Dorsolateral prefrontal cortex (tissue), 122 donors: ENCODE measurements at places on chromosomes 13 and 19. TPM values are rescaled to one million over a fixed set of nuclear protein-coding genes. Genes with fewer than 3 reads are reported as not detected.

- no peak for DNase-seq
Measured at GRCh38 chr13:50476577-50477285, 366.8 kb downstream of the DLEU7 start.

DNA sequence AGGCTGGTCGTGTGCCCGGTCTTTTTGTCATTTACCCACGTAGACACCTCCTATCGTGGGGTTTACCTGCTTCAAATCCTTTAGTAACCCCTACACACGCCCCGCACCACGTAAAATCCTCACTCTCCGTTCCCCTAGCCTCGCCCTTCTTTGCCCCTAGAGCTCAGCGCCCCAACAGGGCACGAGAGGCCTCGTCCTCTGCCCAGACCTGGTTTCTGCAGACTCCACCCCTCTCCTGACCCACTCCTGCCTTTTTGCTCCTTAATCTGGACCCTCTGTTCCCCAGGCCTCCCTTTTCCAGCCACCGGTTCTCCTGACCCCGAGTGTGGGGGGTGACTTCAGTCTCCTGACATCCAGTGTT is 412 bp downstream of the ZNF528 start:
- DNase-seq = no peak

- no peak for DNase-seq
Measured at GRCh38 chr13:24107955-24108614, 52.4 kb upstream of the SPATA13 start.

- DNase-seq = no peak
Measured at GRCh38 chr13:100106005-100106404, 17.1 kb downstream of the PCCA start.

Gene KCNC3
- total RNA-seq = 56.6 TPM

Gene FGF21
- total RNA-seq = not detected

Gene NLRP5
- total RNA-seq = not detected

Gene PSG7
- total RNA-seq = not detected
